ENCODE measurements at places on chromosomes 5 and 9. TPM values are rescaled to one million over a fixed set of nuclear protein-coding genes. Genes with fewer than 3 reads are reported as not detected.

DNA sequence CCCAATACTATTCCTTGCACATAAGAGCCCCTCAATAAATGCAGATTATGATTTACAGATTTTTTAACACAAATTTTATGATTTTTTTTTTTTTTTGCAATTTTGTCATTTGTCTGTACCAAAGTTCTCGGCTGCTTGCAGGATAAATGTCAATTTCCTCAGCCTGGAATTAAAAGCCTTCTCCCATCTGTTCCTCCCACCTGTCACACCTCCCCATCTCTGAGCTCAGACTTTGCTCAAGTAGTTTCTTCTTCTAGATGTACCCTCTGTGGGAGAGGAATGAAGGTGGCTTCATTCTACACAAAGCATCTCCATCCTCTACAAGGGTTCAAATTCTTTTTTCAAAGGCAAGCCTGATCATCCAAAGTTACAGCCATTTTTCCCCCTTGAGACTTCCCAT lies 153.7 kb upstream of the GRAMD2B start:
- H3K4me3 ChIP-seq = no peak overlapping the region
- no peaks in the 10 kb centered on the region for H3K27me3 ChIP-seq
- H3K27ac ChIP-seq = no peak overlapping the region
- no peak for DNase-seq
- H3K4me1 ChIP-seq = no peaks in the 10 kb centered on the region

DNA sequence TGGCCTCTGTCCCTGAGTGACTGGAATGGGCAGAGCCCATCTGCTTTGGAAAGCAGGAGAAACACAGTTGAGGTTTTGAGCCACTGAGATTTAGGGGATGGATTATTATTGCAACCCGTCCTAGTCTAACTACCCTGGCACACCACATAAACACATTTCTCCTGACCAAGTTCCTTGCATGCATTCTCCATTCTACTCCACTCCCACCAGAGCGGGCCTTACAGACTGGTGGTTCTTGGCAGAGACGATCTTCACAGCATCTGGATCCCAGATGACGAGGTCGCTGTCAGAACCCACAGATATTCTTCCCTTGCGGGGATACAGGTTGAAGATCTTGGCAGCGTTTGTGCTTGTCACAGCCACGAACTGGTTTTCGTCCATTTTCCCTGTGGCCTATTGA lies 111.0 kb downstream of the DPYSL3 start:
- H3K36me3 ChIP-seq = no peaks in the 10 kb centered on the region
- DNase-seq = no peak
- no peak overlapping the region for H3K27ac ChIP-seq
- no peak overlapping the region for H3K4me3 ChIP-seq

DNA sequence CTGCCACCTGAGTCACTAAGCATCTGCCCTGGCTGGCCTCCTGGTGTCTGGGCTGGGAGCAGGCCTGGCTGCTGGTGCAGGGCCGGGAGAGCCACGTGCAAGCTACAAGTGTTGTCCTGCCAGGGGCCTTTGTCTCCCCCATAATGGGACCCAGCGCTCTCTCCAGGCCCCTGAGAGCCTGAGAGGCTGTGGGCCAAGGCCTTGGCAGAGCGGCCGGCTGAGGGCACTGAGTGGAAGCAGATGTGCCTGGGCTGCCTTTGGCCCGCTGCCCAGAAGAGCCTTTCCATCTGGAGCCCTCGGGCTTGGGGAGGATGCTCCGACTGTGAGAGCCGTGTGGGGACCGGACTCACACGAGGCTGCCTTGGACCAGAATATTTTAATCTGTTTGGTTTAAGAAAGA lies 185.5 kb downstream of the RGS3 start:
- no peaks in the 10 kb centered on the region for H3K36me3 ChIP-seq
- H3K4me1 ChIP-seq = no peaks in the 10 kb centered on the region
- no peak overlapping the region for H3K27ac ChIP-seq
- no peak for DNase-seq
- H3K4me3 ChIP-seq = no peak overlapping the region

DNA sequence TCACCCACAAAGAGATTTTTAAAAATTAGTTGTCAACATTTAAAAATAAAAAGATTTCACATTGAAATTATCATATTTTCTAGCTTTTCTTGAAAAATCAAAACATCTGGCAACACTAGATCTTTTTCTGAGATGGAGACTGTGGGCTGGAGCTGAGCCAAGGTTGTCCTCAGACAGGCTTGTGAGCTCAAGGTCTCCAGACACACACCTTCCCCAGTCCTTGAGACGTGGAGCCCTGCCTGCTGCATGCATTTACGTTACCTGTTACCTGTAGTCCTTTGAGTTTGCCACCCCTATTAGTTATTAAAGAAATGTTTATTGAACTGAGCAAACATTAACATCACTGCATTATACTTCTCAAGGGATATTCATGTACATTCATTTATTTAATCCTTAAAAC lies 87.5 kb upstream of the TLE1 start:
- H3K27me3 ChIP-seq = no peaks in the 10 kb centered on the region
- H3K4me3 ChIP-seq = no peak overlapping the region
- DNase-seq = no peak
- no peak overlapping the region for H3K27ac ChIP-seq
- no peaks in the 10 kb centered on the region for H3K36me3 ChIP-seq

GRCh38 chr5:176803943-176804498 lies 6.3 kb upstream of the UNC5A start:
- H3K36me3 ChIP-seq = no peaks in the 10 kb centered on the region
- no peak overlapping the region for H3K4me3 ChIP-seq
- peaks cover 29% of the 10 kb centered on the region for H3K27me3 ChIP-seq
- peak; percentile 21 for DNase-seq
- H3K27ac ChIP-seq = no peak overlapping the region

The PCDHB3 gene
- not detected for total RNA-seq

All from activated CD4-positive, alpha-beta T cell treated with anti-CD3 and anti-CD28 coated beads, Interleukin-2, amount 10 ng/mL, durations not matched to agents 7 days and 5 days (primary cell).